ENCODE measurements at places on chromosomes 5 and 9.

DNA sequence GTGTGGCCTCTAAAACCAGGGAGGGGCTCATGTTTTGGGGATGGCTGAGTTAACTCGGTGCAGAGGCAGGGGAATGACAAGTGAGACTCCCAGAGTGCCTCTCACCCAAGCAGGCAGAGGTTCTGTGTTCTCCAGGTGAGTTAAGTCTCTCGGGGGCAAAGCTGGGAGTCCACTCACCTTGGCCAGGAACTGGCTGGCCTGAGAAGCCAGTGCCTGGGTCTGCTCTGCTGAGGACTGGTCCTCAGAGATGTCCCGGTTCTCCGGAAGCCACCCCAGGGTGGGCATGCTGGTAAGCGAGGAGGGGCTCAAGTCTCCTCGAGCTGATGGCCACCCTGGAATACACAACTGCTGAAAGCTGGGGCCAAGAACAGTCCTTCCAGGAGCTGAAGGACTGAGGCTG, 20.4 kb downstream of the AKNA start:
- no peak for DNase-seq

- DNase-seq: no peak
These were observed 273.1 kb downstream of the ARHGEF28 start for GRCh38 chr5:73899055-73899454.

DNA sequence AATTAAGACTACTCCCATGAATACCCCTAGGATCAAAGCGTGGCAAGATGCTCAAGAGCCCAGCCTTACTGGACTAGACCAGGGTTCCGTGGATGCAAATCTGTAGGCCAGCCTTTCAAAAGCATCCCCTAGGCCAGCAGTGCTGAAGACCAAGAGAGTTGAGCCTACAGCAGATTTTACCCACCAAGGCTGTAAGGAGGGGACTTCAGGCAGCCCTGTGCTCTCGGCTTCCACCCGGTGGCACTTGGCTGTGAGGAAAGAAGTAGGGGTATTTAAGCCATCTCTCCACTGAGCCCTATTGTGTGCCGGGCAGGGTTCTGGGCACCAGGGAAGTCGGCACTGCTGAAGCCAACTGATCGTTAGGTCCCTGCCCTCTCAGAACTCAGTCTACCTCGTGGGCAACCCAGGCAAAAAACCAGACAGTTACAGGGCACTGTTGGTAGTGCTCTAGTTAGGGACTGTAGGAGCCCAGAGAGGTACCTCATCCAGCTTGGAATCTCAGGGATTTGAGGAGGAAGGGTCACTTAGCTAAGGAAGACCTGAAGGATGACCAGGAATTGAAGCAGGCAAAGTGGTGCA, 25.5 kb downstream of the TCF7 start:
- no peak for DNase-seq

- DNase-seq: no peak
These were observed 217.3 kb downstream of the ARL15 start for GRCh38 chr5:54093081-54093492.

- no peak for DNase-seq
These were observed 332.4 kb downstream of the DMAC1 start for GRCh38 chr9:7467186-7467585.

DNA sequence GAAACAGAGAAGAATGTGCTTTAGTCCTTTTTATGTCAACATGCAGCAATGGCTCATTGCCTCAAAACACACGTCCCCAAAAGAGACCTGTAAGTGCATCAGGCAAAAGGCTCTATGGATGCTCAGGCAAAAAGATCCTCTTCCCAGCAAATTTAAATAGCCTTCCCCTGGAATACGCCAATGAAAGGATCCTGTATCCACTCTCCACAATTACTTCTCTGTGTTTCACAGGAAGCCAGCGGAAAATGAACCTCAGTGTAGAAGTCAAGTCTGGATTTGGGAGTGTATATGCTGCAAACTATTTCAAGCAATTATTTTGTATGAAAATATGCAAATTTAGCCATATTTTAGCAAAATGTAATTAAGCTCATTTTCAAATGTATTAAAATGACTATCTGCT, 217.9 kb downstream of the EPB41L4A start:
- DNase-seq: no peak

DNA sequence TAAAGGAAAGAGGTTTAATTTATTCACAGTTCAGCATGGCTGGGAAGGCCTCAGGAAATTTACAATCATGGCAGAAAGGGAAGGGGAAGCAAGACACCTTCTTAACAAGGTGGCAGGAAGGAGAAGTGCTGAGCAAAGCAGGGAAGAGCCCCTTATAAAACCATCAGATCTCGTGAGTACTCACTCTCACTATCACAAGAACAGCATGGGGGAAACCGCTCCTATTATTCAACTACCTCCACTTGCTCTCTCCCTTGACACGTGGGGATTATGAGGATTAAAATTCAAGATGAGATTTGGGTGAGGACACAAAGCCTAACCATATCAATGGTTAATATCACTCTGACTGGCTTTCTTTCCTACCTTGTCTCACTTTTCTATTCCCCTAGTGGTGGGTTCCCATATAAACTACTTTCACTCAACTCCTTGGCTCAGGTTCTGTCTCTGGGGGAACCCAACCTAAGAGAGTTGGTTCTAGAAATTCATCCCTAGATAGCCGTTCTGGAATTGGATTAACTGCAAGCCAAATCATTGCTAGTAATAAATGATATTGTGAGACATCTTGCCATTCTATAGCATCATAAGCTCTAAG, 749.8 kb upstream of the GRAMD2B start:
- DNase-seq: no peak

GRCh38 chr5:13955896-13956295, 11.4 kb upstream of the DNAH5 start:
- peak; percentile 11 for DNase-seq

GRCh38 chr9:89372230-89372816, 54.0 kb downstream of the SECISBP2 start:
- DNase-seq: no peak

DNA sequence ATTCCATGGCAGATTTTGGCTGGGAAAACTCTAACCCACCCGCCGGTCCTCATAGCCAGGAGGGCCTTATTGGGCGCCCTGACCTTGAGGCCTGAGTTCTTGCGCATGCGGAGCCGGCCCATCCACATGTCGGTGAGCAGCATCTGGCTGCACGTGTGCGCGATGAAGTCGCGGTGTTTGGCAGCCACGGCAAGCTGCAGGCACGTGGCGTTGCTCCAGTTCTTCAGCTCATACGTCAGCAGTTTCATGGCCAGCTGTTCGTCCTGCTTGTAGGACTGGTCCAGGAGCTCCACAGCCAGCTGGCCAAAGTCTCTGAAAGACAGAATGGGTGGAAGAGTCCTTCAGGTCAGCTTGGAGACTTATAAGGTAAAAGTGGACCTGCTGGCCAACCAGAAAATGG, 204.3 kb upstream of the KLF9 start:
- no peak for DNase-seq

GRCh38 chr9:132946211-132946610, 1.8 kb upstream of the TSC1 start:
- DNase-seq: no peak

DNA sequence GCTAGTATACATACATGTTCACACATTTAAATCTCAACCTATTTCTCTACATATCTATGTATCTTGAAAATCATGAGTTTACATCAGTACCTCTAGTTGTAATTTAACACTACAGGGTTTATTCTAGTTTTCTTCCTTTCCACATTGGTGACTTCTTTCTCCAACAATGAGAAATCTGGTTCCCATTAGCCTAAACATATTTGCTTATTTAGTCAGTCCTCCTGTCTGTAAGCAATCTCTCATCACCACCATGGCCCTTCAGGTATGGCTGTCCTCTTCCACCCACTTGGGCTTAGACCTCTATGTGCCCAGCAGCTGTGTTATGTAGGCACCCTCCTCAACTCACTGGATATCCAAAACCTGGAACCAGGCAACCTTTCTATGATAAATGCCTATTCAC, 8.0 kb upstream of the SPATA31D1 start:
- DNase-seq: no peak

DNA sequence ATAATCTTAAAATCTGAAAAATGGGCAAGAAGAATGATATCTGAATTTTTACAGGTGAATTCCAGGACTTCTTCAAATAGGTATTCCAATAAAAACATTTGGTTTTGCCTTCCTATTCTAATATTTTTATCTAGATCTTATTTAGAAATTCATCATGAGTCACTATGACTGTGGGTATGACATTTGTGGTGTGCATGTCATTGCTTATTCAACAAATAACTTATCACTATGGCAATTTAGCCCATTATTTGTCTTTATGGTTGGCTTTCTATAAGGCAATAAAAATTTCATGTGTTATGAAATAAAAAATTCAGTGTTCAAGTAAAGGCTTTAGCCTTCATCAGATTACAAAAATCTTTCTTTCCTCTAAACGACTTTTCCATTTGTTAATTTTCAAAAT, 1139.6 kb upstream of the NUDT12 start:
- DNase-seq: no peak

GRCh38 chr9:18675973-18676372, 202.0 kb downstream of the ADAMTSL1 start:
- DNase-seq: no peak

GRCh38 chr9:105656131-105656921, 5.9 kb upstream of the TAL2 start:
- peak; percentile 27 for DNase-seq

DNA sequence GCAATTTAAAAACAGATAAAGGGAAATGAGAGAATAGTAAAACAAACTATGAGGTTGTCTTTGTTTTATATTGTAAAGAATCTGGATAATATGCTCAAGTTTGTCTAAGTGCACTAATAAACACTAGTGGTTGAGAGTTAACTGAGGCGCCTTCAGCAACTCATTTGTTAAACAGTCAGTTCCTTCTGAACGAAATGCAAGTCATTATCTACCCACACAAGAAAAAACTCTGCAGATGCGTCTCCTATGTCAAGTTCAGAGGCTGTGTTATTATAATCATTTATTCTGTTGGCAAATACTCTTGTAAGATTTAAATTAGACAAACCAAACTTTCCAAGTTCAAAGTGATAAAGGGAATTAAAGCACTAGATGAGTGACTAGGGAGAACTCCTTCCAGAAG, 20.3 kb upstream of the PCA3 start:
- no peak for DNase-seq

DNA sequence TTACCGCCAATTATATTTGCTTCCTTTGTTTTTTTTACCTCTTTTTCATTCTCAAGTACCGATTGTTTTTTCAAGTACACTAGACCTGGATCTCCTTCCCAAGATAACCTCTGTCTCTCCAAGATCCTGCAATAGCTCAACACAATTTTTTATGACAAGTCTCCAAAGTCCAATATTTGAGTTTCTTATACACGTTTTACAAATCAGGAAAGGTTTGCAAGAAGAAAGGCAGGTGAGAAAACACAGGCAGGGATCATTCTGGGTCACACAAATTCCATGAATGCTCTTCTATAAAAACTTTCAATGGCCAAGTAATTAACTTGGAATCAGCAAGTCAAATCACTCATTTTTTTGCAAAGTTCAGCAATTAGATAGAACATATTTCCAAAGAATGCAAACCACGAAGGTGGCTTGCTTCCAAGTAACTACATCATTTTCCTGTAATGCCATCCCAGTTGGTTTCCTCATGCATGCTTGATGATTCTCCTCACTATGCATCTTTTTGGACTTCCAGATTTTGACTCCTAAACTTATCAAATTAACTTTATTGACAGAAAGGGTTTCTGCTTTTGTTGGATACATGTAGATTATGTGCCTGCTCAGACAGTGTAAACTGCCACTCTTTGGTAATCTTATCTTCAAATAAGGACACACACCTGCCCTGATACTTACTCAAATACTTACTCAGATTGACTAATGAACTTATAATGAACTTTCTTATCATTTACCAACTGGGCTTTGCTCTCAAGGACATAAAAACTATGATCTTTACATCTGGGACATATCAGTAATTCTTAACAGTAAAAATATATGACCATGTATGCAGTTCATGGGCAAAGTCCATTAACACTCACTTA, 24.7 kb upstream of the IFNE start:
- DNase-seq: peak; percentile 96

GRCh38 chr5:159928122-159928909, 12.0 kb downstream of the ADRA1B start:
- DNase-seq: no peak

GRCh38 chr5:163596608-163597315, 91.3 kb downstream of the MAT2B start:
- no peak for DNase-seq

GRCh38 chr5:155050384-155051019, 36.9 kb downstream of the KIF4B start:
- no peak for DNase-seq

DNA sequence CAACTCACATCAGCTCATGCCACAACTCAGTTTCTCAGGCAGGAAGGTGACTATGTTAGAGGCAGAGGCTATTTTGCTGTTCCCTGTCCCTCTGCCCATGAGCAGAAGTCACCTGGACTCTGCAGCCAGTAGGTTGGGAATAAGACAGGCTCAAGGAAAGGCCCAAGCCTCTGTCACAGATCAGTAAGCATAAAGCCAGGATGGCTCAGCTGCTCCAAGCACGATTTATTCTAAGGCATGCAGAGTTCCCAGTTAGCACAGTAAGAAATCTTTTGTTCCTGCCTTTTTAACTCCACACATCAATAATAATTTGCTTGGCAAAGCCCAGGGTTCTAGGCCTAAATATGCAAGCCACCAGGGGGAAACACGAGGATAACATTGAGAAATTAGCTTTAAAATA, 249.0 kb upstream of the ADRA1B start:
- DNase-seq: no peak

DNA sequence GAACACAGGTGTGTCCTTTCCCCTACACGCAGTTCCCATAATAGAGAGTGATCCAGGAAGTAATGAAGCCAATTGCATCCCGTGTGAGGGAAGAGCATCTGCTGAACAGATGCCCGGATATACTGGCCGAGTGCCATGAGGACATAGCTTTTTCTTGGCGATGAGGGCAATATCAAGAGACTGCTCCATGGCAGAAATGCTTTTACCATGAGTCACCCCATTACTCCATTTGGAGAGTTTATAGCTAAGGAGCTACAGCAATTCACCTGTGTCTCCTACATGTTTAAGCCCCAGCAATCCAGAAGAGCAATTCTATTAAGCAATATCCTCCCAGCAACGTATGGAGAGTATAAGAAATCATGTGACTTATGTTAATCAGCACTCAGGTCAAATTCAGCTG, 222.0 kb upstream of the KLF4 start:
- DNase-seq: peak; percentile 84

- DNase-seq: no peak
These were observed 200.0 kb upstream of the ANKRD55 start for GRCh38 chr5:56433039-56433617.

- DNase-seq: no peak
These were observed 48.8 kb downstream of the CD180 start for GRCh38 chr5:67147760-67148159.

- no peak for DNase-seq
These were observed 177.6 kb downstream of the NNT start for GRCh38 chr5:43780586-43780985.

GRCh38 chr5:112159435-112159834, 259.6 kb downstream of the EPB41L4A start:
- DNase-seq: no peak

DNA sequence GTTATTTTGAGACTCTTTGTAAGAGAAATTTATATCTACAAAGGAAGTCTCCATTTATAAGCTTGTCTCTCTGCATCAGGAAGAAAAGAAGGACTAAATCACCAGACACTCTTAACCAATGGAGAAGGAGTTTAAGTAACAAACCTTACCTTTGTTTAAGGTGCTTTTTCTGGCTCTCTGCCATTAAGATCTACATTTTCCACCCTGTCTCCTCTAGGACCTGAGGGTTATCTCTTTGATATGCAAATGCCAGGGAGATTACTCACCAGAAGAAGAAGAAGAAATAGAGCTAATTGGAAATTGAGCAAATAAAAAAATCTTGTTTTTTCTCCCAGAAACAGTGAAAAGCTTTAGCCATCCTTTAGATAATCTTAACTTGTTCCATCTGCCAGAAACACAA, 60.9 kb downstream of the CDKN2A start:
- DNase-seq: peak; percentile 6

Measured in trophoblast cell (in vitro differentiated cells and primary cell).